Naive thymus-derived CD8-positive, alpha-beta T cell (primary cell): ENCODE measurements at places on chromosomes 1 and 21. TPM values are rescaled to one million over a fixed set of nuclear protein-coding genes. Genes with fewer than 3 reads are reported as not detected.
A peak's percentile ranks its signal among the peaks of the same experiment; 100 is the strongest.

- DNase-seq = no peak
Measured at GRCh38 chr1:193368302-193368701, 181.9 kb upstream of the B3GALT2 start.

DNA sequence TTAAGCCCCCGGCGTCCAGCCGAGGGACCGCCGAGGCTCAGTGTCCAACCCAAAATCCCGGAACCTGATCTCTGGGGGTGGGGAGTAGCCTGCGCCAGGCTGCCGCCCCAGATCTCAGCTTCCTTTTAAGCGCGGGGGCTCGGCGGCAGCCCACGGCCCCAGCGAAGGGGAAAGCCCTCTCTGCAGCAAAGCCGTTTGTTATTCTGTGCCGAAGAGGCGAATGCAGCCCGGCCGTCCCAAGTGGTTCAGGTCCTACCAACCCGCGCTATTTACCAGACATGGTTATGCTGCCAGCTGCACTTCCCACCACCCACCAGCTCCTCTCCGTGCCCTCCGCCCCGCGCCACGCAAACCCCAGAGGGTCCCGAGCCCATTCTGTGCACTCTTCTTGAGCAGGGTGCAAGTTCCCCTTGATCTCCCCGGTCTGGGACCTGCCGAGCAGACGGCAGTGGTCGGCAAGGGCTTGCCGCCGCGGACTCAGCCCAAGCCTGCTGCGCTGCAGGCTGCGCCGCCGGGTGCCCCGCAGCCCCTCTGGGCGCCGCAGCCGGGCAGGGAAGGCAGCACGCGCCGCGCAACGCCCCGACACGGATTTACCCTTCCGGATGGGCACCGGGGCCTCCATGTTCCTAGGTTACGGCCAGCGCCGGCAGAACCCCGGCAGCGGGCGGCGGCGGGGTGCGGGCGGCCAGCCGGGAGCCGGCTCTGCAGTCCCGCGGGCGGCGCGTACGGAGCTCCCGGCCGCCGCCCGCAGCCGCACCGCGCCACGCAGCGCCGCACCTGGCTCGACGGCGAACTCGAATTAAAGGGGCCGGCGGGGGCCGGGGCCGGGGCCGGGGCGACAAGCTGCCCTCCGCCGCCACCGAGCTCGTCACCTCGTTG is 738 bp upstream of the KCNA2 start:
- peak; percentile 28 for DNase-seq

- no peak for DNase-seq
Measured at GRCh38 chr21:41342035-41342434, 19.8 kb upstream of the MX2 start.

SH2D1B gene
- total RNA-seq = 0.19 TPM

GRCh38 chr1:114585231-114585630 is 3.8 kb upstream of the BCAS2 start:
- no peak for DNase-seq

GRCh38 chr1:225731491-225731890 is 46.1 kb upstream of the SRP9 start:
- no peak for DNase-seq

DNA sequence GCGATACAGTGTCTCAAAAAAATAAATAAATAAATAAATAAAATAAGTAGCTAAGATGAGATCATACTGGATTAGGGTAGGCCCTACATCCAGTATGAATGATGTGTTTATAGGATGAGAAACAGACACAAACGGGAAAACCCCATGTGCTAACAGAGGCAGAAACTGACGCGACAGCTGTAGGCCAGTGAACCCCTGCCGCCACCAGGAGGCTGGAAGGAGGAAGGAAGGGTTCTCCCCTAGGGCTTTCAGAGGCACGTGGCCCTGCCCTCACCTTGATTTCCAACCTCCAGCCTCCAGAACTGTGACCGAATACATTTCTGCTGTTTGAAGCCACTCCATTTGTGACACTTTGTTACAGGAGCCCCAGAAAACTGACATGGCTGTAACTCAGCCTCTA is 38.5 kb downstream of the CHD5 start:
- peak; percentile 13 for DNase-seq

DNA sequence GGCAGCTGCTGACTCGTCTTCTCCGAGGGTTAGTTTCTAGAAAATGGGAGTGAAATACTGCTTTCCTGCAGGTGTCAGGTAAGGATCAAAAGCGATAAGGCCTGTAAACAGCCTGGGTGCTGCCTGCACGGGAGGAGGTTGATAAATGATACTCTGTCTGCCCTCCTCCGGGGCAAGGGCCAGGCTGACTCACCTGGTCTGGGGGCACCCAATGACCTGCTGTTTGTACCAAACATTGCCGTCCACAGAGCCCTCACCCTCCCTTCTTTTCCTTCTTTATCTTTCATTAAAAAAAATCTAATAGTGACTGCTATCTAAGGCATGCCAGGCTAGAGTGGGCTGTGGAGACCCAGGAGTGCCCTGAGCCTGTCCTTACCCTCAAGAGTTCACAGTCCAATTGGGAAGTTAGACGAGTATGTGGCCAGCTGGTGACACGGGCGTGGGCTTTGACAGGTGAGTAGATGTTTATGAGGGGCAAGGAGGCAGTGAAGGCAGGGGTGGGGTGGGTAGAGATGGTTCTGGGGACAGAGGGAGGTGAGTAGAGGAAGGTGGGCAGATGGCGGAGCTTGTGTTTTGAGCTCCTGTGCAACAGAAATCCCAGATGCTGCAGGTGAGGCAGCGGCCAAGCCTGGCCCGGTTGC is 16.2 kb downstream of the EDN2 start:
- DNase-seq = no peak

ASAP3 gene
- total RNA-seq = 2.5 TPM
